ENCODE measurements at places on chromosomes 4 and X.
A peak's percentile ranks its signal among the peaks of the same experiment; 100 is the strongest.

- DNase-seq: no peak
These were observed 39.5 kb downstream of the WDR13 start for GRCh38 chrX:48636776-48637175.

GRCh38 chr4:139243448-139244365 is 36.3 kb downstream of the MGARP start:
- DNase-seq: peak; percentile 82

DNA sequence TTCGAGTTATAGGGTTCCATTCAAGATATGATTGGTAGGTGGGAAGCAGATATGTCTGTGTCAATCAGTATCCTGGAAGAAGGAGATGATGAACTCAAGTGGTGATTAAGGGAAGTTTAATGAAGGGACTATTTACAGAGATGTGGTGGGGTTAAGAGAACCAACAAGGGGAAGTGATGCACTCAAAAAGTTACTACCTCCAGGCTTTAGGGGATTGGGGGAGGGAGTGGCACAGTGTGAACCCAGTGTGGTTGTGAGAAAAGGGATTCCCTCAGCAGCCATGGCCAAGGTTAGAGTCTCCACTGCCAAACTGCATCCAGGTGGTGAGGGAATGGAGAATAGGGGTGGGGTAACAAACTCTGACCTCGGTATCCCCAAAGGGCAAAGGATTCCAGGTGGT is 27.9 kb downstream of the PKD2 start:
- no peak for DNase-seq

DNA sequence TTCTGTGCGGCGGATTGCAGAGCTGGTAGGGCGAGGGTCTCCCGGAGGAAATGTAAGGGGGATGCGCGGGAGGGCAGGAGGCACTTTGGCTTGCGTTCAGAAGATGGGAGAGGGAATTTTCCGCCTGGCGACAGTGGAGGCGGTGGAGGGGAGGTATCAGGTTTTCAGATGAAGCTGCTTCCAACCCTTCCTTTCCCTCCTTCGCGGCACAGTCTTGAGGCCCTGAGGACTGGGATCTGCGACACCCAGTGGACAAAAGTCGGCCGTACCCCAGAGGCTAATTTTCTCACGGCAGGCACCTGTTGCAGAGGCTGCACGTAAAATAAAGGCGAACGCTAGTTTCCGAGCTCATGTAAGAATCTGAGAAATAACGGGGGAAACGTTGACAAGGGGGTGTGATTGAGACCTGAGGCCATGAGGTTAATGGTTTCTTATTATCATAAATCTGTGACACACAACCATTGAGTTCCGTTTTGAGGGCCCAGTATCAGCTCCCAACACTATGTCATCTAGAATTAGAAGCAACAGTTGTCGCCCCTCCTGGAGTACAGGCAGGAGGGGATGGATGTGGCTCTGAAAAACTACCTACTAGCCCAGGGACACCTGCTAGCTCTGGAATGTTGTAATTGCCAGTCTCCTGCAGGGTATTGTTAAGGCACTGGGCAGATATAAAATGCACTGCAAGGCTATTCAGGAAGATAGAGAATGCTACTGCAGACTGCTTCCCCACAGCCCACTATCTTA is 1.1 kb downstream of the ZCCHC18 start:
- DNase-seq: peak; percentile 40

DNA sequence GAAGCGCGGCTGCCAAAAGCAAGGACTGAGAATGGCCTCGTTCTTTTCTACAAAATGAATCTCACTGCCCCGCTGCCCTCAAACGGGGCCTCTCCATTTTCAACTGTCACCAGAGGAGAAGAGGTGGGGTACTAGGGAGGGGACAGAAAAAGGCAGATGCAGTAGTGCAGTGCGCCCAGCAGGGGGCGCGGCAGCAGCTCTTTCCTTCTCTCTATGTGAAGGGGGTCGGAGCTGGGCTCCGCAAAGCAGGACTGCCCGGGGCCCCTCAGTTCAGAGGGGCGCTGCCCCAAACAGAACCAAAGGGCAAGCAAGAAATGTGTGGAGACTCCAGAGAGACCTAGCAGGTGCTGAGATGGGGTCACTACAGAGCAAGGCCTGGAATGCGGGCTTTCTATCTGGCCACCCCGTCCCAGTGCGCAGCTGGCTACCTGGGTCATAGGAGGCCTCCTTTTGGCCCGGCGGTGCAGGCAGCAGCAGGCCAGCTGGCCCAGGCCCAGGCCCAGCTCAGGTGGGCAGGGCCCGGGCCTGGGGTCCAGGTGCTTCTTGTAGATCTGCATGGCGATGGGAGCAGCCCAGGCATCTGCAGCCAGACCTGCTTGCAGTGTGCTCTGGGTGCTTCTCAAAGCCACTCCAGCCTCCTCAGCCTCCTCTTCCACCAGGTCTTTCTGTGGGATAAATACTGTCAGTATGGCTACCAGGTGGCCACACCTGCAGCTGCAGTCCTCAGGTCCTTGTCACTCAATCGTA is 5.9 kb downstream of the IRAK1 start:
- DNase-seq: peak; percentile 55

DNA sequence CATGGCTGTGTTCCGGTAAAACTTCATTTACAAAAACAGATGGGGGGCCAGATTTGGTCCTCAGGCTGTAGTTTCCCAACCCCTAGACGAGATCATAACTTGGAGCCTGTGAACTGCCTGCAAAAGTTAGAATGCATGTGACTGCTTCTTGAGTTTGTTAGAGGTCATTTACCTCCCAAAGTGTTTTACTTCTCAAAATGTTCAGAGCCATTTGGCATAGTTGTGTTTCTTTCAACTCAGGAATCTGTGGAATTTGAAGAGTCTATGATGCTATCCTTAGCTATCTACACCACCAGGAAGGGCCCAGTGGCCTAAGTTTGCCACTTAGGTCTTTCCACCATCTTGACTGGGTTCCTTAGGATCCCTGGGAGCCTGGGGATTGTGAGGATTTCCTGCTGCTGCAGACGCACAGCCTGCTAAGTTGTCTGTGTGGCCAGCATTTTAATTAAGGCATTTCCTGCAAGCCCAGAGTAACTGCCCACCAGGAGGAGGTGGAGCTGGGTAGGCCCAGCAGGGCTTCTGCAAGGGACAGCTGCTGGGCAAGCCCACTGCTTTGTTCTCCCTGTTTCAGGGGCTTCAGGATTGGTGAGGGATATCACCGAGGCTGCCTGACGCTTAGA is 53.1 kb downstream of the CCNI start:
- peak; percentile 78 for DNase-seq

DNA sequence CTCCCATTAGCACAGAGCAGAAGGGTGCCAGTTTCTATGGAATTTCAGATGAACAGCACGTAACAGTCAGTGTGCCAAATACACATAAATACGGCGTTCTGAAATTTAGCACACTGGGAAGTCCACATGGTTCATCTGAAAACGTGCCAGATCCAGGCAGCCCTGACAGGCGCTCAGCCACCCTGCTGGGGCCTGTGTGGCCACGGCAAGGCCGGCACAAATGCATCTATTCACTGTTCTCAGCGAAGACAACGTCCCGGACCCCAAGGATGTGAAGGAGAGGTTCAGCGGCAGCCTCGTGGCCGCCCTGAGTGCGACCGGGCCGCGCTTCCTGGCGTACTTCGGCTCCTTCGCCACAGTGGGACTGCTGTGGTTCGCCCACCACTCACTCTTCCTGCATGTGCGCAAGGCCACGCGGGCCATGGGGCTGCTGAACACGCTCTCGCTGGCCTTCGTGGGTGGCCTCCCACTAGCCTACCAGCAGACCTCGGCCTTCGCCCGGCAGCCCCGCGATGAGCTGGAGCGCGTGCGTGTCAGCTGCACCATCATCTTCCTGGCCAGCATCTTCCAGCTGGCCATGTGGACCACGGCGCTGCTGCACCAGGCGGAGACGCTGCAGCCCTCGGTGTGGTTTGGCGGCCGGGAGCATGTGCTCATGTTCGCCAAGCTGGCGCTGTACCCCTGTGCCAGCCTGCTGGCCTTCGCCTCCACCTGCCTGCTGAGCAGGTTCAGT is 15.6 kb downstream of the DGKQ start:
- no peak for DNase-seq

- DNase-seq: peak; percentile 59
These were observed 76.2 kb upstream of the TEX13D start for GRCh38 chrX:124256216-124256615.

GRCh38 chrX:17521871-17522693 is 147.1 kb downstream of the NHS start:
- peak; percentile 62 for DNase-seq

DNA sequence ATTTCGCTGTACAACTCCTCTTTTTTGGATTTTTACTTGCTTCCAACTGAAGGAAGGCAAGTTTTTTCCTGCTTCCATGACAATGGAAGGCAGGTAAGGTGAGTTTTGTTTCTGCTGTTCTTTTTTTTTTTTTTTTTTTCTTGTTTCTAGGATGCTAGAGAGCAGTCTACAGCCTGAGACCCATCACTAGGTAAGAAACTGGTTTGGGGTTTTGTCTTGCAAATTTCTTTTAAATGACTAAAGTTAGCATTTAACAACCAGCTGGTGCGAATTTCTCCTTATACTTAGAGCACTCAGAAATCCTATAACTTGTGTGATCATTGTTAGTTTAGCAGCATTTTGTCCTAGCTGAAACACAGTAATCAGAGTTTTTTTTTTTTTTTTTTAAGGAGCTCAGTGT is 378.4 kb upstream of the CNKSR2 start:
- no peak for DNase-seq

- no peak for DNase-seq
These were observed 292.6 kb downstream of the IQCM start for GRCh38 chr4:149523039-149523438.

GRCh38 chrX:154549766-154550165 is 2.3 kb downstream of the IKBKG start:
- no peak for DNase-seq

GRCh38 chr4:20844311-20844710 is 144.1 kb downstream of the PACRGL start:
- DNase-seq: no peak

DNA sequence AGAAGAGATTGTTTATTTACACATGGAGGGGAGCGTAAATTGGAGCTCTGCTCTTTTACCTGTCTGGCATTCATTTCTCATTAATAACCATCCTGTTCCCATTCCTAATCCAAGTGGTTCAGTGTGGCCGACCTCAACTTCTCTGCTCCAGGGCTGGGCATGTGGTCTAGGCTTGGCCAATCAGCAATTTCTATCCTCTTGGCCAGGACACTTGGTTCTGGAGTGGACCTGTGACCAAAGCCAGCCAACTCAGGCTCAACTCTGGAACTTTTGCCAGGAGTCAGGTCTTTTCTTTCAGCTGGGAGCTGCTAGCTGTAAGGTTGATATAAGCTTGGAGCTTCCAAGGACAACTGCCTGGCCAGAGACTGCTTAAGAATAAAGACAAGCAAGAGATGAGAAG is 15.6 kb upstream of the RASL11B start:
- no peak for DNase-seq

All from AG20443 (cell line).